ENCODE measurements at places on chromosomes 2 and 18.

GRCh38 chr2:204074456-204074855 is 137.9 kb downstream of the ICOS start:
- no peak for DNase-seq
- no peaks in the 10 kb centered on the region for H3K4me1 ChIP-seq
- H3K27ac ChIP-seq: no peak overlapping the region
- no peak overlapping the region for H3K4me3 ChIP-seq
- H3K27me3 ChIP-seq: peaks cover 5% of the 10 kb centered on the region

DNA sequence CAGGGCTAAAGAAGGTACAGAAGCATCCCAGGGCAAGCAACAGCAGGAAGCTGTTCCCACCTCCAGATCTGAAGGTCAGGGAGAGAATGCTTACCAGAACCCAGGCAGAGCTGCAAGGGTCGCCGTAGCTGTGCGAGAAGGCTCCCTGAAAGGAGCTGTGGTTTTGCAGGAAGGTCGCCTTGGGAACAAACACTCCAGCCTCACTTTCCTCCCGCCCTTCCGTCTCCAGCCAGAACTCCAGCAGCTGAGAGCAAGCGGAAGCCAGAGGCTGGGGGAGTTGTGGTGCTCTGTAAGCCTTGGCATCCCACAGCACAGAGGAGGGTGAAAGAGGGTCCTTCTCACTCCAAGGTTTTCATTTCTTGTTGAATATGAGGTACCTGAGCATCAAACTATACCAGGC is 18.3 kb upstream of the ICOS start:
- no peaks in the 10 kb centered on the region for H3K36me3 ChIP-seq
- no peak overlapping the region for H3K27ac ChIP-seq
- DNase-seq: no peak
- no peak overlapping the region for H3K4me3 ChIP-seq
- H3K27me3 ChIP-seq: peaks cover 25% of the 10 kb centered on the region

- no peak overlapping the region for H3K4me3 ChIP-seq
- H3K36me3 ChIP-seq: no peaks in the 10 kb centered on the region
- H3K27me3 ChIP-seq: no peaks in the 10 kb centered on the region
- no peaks in the 10 kb centered on the region for H3K4me1 ChIP-seq
- no peak overlapping the region for H3K27ac ChIP-seq
Measured at GRCh38 chr18:7886436-7886835, 319.3 kb downstream of the PTPRM start.

DNA sequence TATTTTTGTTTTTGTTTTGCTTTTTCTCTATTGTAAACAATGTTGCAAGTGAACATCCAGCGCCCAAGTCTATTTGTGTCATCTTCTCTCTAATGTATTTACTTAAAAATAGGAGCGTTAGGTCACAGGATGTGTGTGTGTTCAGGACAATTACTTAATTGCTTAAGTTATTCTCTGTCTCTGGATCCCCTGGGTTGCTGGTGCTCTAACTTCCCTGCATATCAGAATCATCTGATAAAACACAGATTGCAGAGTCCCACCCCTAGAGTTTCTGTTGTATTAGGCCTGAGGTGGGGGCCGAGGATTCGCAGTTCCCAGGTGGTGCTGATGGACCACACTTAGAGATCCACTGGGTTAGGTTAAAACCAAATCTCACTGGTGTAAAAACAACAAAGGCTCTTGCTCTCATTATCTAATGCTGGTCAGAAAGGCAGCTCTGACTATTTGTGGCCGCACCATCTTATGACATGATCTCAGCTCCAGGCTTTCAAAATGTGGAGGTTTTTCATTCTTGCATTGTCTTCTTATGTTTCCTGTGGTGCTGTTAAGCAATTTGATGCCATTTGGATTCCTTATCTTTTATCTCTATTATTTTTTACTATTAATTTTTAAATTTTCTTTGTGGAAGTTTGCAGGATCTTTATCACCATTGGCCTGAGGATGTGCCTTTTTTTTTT is 87.7 kb downstream of the CLIP4 start:
- DNase-seq: no peak
- H3K4me3 ChIP-seq: no peak overlapping the region
- H3K36me3 ChIP-seq: no peaks in the 10 kb centered on the region
- H3K27ac ChIP-seq: no peak overlapping the region
- H3K4me1 ChIP-seq: no peaks in the 10 kb centered on the region

GRCh38 chr2:26597197-26597596 is 44.0 kb downstream of the CIB4 start:
- H3K27ac ChIP-seq: no peak overlapping the region
- DNase-seq: no peak
- no peaks in the 10 kb centered on the region for H3K27me3 ChIP-seq
- H3K4me1 ChIP-seq: no peaks in the 10 kb centered on the region

DNA sequence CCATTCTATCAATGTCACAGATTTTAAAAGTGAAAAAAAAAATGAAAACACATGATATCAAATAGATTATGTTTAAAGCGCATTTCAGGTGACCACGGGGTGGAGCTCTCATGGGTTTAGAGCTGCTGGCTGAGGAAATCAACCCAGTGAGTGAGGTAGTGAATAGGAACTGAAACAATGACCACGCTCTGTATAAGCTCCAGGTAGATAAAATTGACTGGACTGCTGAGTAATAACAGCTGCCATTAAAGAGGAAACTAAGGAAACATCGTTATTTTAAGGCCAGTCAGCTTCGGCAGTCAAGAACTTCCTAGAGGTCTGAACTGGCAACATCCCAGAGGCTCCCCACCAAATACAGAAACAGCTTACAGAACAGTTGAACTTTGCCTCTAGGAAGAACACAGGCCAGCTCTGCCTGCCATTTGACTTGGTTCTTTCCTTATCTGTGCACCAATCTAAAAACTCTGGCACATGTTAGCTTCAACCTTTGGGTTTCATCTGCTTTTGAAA is 185.9 kb downstream of the PDE1A start:
- no peaks in the 10 kb centered on the region for H3K36me3 ChIP-seq
- H3K27ac ChIP-seq: no peak overlapping the region
- peak; percentile 21 for DNase-seq
- H3K4me3 ChIP-seq: no peak overlapping the region

DNA sequence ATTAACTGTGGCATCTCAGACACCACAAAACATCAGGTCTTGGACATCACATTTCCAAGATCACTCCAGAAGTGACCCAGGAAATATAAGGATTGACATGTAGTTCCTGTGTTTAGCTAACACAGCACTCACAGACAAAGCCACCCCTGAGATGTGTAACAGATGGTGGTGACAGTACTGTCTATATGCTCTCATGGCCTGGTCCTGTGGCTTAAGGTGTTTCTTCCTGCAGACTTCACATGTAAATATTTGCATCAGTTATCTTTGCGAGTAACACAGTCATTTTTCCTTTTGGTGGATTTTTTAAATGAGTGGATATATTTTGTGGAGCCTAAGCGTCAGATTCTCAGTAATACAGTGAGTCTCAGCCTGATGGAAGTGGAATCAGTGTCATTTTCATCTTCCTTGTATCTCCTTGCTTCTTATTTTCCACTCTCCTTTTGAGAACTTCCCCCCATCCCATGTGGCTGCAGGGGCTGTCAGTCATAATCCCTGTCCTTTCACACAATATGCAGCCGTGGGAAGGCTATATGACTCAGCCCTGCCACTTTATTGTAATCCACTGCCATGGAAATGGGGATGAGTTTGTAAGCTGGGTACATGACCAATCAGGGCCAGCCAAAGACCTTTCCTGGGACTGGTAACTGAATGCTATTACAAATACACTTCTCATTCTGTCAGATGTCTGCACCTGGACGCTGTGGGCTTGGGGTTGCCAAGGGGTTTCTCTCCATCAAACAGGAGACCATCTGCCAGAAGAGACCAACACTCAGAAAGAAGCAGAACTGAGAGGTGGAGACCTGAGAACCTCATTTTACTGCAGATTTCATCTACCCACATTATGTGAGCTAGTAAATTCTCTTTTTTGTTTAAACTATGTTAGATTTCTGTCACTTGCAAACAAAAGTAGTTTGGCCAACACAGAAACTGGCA is 74.3 kb downstream of the ICOS start:
- no peak for DNase-seq
- H3K27me3 ChIP-seq: peaks cover 10% of the 10 kb centered on the region
- H3K4me3 ChIP-seq: no peak overlapping the region
- H3K4me1 ChIP-seq: no peaks in the 10 kb centered on the region
- H3K36me3 ChIP-seq: no peaks in the 10 kb centered on the region
- H3K27ac ChIP-seq: no peak overlapping the region

GRCh38 chr2:168449419-168449818 is 6.7 kb upstream of the CERS6 start:
- no peaks in the 10 kb centered on the region for H3K4me1 ChIP-seq
- no peak overlapping the region for H3K4me3 ChIP-seq
- H3K27me3 ChIP-seq: no peaks in the 10 kb centered on the region
- no peak for DNase-seq
- H3K27ac ChIP-seq: no peak overlapping the region

GRCh38 chr2:175976391-175977157 is 25.5 kb downstream of the LNPK start:
- no peak overlapping the region for H3K4me3 ChIP-seq
- peaks cover 26% of the 10 kb centered on the region for H3K36me3 ChIP-seq
- DNase-seq: no peak
- no peaks in the 10 kb centered on the region for H3K4me1 ChIP-seq

DNA sequence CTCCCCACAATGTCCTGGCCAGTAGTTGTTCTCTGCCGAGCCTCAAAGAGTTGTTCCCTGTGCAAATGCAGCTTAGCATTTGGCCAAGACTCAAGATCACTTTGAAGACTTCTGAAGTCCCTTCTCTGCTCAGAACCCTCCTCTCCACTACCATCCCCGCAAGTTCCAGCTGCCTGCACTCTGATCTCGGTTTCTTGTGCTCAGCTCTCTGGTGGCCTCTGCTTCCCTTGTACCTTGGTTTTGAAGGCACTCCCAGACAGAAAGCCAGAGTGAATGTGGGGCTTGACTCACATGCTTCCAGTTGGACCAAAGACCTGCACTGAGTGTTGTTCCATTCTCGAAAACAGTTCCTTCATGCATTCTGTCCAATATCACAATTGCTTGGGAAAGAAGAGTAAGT is 28.6 kb downstream of the CRACDL start:
- DNase-seq: no peak
- H3K4me3 ChIP-seq: no peak overlapping the region
- H3K36me3 ChIP-seq: no peaks in the 10 kb centered on the region
- no peak overlapping the region for H3K27ac ChIP-seq
- H3K4me1 ChIP-seq: peaks cover 16% of the 10 kb centered on the region

DNA sequence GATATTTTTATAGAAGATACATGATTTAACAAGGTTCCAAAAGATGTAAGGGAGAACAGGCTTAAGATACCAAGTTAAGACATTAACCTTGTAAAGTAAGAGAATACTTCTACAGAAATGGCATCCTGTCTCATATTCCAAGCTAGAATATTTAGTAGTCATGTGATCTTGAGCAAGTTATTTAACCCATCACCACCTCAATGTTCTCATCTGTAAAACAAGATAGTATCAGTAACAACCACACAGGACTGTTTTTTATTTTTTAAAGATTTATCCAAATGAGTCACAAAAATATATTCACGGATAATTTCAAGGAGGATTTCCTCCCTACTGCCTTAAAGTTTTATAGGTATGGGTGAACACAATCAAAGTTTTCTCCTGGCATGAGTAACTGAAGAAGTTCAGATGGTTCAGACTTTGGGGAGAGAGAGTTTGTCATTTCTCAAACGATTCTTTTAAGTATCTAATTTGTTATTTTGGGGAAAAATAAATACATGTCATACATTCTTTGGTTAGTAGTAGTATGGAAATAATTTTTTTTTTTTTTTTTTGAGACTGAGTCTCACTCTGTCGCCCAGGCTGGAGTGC is 25.9 kb downstream of the ROCK1 start:
- no peak overlapping the region for H3K27ac ChIP-seq
- DNase-seq: no peak
- peaks cover 22% of the 10 kb centered on the region for H3K4me1 ChIP-seq
- H3K4me3 ChIP-seq: no peak overlapping the region
- H3K27me3 ChIP-seq: no peaks in the 10 kb centered on the region
- peaks cover 50% of the 10 kb centered on the region for H3K36me3 ChIP-seq

GRCh38 chr2:65075176-65075575 is 19.0 kb downstream of the CEP68 start:
- peaks cover 34% of the 10 kb centered on the region for H3K36me3 ChIP-seq
- H3K27ac ChIP-seq: no peak overlapping the region
- no peak overlapping the region for H3K4me3 ChIP-seq

DNA sequence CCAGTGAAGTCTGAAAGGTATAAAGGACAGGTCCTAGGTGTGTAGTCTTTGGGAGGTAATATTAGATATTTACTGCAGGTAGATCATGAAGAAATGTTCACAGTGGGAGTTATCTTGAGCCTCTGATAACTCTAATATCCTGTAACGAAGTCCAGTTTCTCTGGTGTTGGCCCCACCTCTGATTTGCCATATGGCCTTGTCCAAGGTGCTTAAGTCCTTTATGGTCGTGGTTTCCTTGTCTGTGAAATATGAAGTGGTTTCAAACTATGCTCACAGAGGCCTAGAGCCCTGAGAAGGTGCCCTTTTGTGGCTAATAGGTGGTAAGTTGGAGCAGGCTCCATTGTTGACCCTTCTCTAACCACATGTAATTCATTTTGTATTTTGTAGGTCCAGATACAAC is 190.7 kb downstream of the ICOS start:
- no peak overlapping the region for H3K4me3 ChIP-seq
- peaks cover 17% of the 10 kb centered on the region for H3K27me3 ChIP-seq

GRCh38 chr2:201754717-201755415 is 25.9 kb downstream of the ALS2 start:
- no peaks in the 10 kb centered on the region for H3K4me1 ChIP-seq
- H3K4me3 ChIP-seq: no peak overlapping the region
- no peak overlapping the region for H3K27ac ChIP-seq
- no peak for DNase-seq
- H3K27me3 ChIP-seq: no peaks in the 10 kb centered on the region

GRCh38 chr2:200809506-200810251 is 2.0 kb upstream of the BZW1 start:
- H3K27ac ChIP-seq: no peak overlapping the region
- no peak for DNase-seq
- H3K4me3 ChIP-seq: no peak overlapping the region
- peaks cover 9% of the 10 kb centered on the region for H3K36me3 ChIP-seq
- no peaks in the 10 kb centered on the region for H3K27me3 ChIP-seq
- peaks cover 18% of the 10 kb centered on the region for H3K4me1 ChIP-seq

DNA sequence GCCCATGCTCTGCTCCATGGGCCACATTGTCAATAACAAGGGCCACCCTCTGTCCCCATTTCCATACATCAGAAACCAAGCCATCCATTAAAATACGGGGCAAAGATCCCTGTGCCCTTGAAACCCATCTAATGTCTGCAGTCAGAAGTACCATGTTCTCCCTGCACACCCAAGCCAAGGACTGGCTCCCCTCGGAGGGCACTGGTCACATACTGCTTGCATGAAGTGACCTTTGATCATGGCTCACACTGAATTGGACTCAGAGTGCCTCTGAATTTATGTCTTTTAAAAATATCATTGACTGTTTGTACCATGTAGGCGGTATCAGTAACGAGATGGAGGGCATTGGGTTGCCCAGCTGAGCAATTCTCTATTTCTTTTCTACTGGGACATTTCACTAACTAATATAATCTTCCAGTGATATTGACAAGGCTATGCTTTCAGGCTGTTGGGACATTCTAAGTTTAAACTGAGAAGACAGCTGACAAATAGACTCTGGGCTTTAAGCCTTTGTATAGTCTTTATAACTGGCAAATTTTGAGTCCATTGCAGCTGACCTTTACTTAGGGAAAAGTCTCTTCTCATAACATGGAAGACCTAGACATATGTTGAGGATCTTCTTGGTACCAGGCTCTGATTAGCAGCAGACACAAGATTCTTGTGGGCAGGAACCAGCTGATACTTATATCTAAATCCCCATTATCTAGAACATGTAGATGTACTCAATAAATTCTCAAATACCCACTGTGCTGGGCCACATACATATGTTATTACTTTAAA is 214.3 kb downstream of the MYCN start:
- no peak overlapping the region for H3K27ac ChIP-seq
- no peaks in the 10 kb centered on the region for H3K27me3 ChIP-seq
- no peak for DNase-seq
